ENCODE measurements at places on chromosomes 5 and 9.

GRCh38 chr5:176368726-176369125 lies 3.4 kb downstream of the ARL10 start:
- no peak for DNase-seq

GRCh38 chr5:17156463-17156862 lies 61.0 kb upstream of the BASP1 start:
- peak; percentile 34 for DNase-seq

DNA sequence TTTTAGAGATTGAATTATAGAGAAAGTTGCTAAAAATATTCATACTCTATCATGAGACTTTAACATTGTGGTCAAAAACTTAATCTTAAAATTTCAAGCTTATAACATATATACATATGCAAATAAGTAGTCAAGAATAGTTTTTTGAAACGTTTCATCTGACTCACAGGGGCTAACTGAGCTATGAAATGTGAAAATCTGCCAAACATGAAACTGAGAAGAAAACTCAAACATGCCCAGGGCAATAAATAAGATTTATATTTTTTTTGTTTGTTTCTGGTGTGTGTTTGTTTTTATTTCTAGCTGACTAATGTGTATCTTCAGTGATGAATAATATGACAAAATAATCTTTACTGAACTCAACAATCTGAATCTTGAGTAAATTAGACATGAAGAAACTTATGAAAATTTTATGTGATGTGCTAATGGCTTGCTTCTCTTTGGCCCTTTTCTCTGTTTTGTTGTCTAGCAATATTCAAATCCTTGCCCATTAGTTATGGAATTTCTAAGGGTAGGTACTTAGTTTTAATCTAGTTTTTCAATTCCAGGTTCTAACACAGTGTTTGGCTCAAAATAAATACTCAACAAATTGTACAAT lies 99.9 kb downstream of the FAM174A start:
- DNase-seq = no peak

GRCh38 chr5:176515396-176515795 lies 21.8 kb downstream of the RNF44 start:
- no peak for DNase-seq

GRCh38 chr5:79527431-79527830 lies 13.5 kb upstream of the HOMER1 start:
- no peak for DNase-seq

DNA sequence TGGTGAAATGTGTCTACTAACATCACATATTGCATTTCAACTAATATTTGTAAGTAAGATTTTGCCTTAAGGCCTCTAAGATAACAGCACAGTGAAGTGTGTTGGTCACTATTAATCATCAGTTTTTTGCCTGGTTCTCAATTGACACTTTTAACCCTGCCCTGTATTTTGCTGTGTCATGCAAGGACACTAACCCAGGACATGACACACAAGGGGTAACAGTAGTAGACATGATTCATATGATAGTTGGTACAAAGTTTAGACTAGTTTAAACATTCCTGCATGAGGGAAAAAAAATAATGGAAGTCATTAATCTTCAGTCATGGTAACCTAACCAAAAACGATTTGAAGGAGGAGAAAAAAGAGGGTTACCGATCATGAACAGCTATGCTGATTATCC lies 207.0 kb downstream of the DEPDC1B start:
- DNase-seq = peak; percentile 32

DNA sequence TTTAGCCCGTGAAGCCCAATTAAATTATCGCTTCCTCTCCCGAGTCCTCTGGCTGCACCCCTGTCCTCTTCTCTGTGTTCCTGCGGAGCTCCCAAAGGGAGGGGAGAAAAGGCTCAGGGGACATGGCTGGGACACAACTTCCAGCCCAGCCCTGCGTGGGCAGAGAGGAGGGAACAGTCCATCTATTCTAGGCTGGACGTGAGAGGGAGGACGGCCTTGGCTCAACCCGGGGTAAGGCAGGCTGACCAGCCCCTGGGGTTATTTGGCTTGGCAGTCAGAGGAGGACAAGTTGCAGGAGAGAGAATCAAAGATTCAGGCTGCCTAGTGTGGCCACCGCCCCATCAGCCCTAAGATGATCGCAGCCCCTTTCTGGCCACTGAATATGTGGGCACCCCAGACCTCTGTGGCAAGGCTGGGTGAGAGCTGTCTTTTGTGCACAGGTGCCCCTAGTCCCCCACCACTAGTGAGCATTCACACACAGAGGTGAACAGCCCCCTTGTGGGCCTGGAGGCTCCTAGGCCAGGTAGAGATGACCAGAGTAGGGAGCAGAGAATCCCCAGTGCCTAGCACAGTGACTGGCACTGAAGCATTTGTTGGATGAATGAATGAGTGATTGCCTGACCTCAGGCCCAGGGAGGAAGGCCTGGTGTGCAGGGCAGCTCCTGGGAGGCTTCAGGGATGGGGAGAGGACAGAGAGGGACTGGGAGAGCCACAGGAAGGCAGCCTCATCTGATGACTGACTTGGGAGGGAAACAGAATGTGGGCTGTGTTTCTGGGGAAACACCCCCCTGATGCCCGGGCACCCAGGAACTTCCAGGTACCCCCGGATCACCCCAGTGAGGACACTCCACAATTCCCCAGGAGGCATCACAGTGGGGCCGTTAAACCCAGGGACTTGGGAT lies 133.9 kb downstream of the C9orf50 start:
- no peak for DNase-seq

- peak; percentile 72 for DNase-seq
These were observed at the start of gene CTSV for GRCh38 chr9:97038611-97039513. CTSV (minus strand) TSS chr9:97039142; CDS start chr9:97038043, 1,099 bp downstream.

- no peak for DNase-seq
These were observed 19.9 kb downstream of the PAIP1 start for GRCh38 chr5:43536972-43537371.

DNA sequence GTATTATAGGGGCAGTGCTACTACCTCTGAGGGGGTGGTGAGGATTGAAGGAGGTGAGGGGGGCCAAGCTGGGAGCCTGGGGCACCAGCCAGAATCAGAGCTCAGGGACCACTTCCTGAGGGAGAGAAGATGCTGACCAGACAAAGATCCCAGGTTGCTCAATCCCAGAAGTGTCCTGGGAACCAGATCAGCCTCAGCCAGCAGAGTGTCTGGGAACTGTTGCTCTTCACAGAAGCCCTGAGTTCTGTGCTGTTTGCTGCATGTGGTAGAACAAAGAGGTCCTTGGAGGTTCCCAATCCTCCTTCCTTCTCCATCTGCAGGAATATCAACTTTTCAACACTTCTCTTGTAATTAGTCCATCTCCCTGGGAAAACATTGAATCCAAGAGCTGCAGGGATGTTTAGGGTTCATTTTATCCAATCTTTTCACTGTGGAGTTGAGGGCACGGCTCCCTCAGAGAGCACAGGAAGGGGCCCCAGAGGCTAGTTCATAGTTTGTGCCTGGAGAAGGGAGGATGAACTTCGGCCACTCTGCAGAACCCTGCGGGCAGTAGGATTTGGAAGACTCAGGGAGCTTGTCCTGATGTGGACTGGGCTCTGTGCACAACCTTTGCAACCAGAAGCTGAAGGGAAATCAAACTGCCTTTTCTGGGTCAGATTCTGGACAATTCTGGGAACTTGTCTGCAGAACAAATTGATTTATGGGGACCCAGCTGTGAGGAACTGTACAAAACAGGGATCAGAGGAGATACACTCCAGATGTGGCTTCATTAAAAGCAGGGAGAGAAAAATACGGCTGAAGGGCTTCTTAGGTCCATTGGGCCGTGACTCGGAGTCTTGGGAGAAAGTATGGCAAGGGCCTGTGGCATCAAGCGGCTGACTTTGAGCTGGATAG lies 57.1 kb downstream of the GALNT12 start:
- no peak for DNase-seq

DNA sequence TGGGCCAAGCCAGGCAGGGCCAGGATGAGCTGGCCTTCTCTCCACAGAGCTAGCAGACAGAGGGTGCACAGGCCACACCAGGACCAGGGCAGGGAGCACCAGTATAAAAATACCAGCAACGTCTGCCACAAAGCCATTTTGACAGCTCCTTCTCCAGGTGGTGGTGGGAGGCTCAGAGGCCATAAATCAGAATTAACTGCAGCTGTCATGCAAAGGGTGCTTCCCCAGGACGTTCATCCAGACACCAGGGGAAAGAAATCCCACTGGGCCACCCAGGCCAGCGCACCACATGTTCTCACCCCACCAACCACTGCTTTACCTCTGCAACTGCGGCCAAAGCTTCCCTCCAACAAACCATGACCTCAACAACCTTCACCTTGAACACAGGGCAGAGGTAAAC lies 403.7 kb upstream of the TRPC7 start:
- DNase-seq = no peak

DNA sequence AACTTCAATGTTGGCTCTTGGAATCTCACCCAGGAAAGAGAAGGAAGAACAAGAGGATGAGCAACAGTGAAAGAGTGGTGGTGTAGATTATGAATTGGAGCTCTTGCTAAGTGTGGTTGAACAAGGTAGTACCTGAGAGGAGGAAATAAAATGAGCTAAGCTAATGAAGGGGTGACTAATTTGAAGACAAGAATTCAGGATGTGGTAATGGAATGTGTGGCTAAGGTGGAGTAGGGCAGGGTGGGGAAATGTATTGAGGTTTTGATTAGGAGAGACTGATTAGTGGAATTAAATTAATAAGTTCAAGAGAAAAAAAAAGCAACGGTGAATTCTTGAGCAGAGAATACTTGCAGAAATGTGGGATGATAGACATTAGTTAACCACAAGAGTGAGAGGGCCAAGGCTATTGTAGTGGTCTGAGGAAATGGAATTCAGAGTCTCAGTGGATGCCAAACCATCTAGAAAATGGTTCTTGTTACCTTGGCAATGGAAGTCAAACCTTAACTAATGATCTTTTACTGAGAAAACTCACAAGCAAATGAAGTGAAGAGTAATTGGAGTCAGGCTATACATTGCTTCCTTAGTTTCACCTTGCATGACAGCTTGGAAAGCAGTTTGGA lies 648.3 kb upstream of the ZNF608 start:
- no peak for DNase-seq

- DNase-seq = peak; percentile 92
These were observed 486.7 kb downstream of the RAB3C start for GRCh38 chr5:59069438-59070079.

GRCh38 chr5:74295676-74296075 lies 344.9 kb downstream of the ENC1 start:
- DNase-seq = no peak

GRCh38 chr5:43571237-43571636 lies 14.4 kb upstream of the PAIP1 start:
- no peak for DNase-seq

- DNase-seq = no peak
These were observed 24.9 kb upstream of the SNCAIP start for GRCh38 chr5:122287101-122287500.

DNA sequence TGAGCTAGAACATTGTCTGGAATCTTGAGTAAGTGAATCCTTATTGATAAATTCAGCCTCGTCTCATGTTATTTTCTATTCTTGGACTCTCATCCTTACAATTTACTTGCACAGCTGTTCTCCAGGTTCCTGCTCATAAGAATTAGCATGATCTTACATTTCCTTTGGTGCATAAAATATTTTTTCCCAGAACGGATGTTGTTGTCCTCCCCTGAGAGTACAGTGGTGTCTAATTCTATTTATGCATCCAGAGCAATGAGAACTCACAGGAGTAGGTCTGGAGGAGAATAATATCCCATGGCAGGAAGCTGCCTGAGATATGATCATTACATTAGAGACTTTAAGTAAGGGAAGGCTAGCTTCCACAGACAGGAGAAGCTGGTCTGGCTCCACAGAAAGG lies 178.4 kb upstream of the MAST4 start:
- DNase-seq = no peak

- no peak for DNase-seq
These were observed 150.2 kb upstream of the SLC12A2 start for GRCh38 chr5:127933348-127933747.

GRCh38 chr5:135067587-135067986 lies 33.6 kb upstream of the PITX1 start:
- no peak for DNase-seq

- DNase-seq = no peak
These were observed 4.4 kb upstream of the IL3 start for GRCh38 chr5:132055808-132056609.

- DNase-seq = no peak
These were observed 183.7 kb downstream of the CCDC171 start for GRCh38 chr9:15736569-15736968.

- DNase-seq = no peak
These were observed 373 bp downstream of the FBXW5 start for GRCh38 chr9:136944212-136944518.

- no peak for DNase-seq
These were observed 256.7 kb downstream of the NDUFS4 start for GRCh38 chr5:53817183-53817582.

DNA sequence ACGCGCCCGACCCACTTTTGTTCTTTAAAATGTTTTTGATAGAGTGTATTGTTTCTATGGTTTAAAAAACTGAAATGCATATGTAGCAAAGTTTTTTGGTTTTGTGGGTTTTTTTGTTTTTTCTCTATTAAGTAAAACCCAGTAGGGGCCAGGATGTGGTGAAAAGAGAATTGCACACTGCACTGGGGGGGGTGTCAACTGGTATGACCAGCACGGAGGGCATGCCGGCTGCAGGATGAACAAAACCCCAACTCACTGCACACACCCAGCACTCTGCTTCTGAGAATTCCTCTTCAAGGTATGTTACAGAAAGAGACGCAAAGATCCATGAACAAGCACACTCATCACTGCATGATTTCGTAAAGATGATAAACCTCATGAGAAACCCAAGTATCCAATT lies 75.0 kb downstream of the STK10 start:
- DNase-seq = peak; percentile 65

DNA sequence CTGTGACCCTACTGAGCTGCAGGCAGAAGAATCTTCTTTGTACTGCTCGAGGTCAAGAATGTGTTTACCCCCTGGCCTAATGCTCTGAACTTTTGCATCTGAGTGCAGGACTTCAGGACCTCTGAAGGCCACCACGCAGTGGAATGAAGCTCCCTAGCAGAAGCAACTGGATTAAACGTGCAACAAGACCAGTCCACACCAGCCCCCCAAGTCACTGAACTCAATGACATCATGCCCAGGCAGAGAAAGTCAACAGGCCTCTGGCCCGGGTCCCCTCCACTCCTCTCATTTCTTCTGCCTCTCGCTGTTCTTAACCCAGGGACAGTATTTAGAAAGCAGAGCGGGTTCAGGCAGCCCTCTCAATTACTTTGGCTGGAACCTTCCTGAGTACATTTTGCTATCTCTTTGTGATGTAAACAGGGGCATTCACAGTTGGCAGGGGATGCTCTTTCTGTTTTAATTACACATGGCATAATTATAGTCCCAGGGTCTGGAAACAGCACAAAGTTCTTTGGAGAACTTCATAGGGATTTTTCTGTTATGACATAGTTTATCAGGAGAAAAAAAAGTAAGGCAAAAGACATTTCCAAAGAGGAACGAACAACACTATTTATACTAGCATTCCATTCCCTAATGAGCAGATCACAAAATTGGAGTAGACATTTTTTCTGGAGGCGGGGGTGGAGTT lies 108.2 kb upstream of the SPATA31D4 start:
- no peak for DNase-seq

DNA sequence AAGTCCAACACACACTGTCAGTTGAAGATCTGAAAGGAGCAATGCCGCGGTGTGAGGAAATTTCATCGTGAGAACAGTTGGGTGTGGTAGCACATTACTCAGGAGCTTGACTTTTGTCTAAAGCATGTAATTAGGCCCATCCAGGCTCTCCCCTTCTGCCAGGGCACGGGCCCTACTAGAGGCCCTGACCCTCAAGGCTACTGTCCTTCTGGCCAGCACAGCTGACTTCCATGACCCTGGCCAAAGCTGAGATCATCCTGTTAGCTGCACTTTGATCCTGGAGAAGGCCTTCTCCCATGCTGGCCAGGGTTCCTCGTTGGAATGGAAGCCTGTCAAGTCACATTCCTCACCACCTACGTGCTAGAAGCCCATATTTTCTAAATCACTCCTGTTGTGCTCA lies 77.8 kb upstream of the SLC1A3 start:
- DNase-seq = no peak

GRCh38 chr5:32505756-32506155 lies 61.2 kb upstream of the ZFR start:
- DNase-seq = no peak

All from brain microvascular endothelial cell (primary cell).